ENCODE measurements at places on chromosomes 2 and 18.

DNA sequence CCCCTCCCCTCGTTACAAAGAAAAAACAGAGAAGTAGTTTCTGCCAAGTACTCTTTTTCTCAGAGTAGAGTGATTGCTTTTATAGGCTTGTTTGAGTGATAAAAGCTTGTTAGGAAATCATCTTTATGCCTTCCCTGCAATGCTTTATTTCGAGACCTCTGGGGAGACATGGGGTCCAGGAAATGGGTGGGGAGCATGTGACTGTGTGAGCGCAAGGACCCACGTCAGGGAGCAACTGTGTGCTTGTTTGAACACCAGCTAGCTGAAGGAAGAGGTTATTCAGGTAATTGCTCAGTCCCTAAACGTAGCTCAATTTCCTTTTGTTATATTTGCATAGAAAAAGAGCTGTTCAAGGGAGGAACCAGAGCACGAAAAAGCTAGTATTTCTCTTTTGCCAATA, 187.3 kb downstream of the FAM210A start:
- no peak for DNase-seq

- DNase-seq, result no peak
These were observed 319.1 kb downstream of the TRIB2 start for GRCh38 chr2:13035866-13036265.

DNA sequence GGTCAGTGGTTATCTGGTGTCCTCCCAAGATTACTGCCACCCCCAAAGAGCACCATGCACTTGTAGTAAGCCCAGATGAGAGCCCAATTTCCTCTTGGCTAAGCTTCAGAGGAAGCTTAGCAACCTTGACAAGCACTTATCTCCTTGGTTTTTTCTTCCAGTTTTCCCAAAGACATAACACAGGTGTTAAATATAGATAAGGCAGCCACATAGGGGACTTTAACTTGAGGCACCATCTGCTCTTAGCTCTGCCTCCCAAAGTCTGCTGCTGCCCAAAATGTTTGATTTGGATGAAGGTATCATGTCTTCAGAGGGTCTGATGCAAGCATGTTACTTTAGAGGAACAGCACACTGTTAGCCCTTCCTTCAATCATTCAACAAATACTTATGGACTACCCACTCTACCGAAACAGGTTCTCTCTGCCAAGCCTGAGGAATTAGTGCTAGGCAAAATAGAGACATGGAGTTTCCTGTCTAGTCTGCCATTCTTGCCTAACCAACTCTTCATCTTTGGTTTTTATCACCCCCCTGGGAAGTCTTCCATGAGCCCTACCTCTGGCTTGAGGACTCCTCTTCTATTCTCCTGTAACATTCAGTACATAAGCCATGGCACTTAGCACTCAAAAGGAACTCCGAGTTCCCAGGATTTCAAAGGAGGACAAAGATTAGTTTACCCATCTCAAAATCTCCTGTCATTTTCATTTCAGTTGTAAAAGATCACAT, 73.7 kb downstream of the SP3 start:
- DNase-seq, result no peak

DNA sequence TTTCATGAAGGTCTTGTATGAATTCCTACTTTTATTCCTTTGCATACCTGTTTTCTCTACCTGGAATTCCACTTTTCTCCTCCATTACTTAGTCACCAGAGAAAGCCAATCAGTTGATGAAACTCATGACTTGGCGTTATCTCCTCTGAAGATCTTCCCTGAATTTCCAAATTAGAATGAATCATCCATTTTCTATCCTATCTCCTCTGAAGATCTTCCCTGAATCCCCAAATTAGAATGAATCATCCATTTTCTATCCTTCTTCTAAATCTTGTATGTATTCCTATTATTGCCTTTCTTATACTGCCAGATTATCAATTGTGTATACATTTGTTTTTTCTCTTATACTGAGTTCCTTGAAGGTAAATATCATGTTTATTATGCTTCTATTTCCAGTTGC, 440.4 kb downstream of the CCDC85A start:
- DNase-seq, result peak; percentile 7

GRCh38 chr18:54147439-54147838, 77.0 kb downstream of the MBD2 start:
- no peak for DNase-seq

GRCh38 chr2:184534986-184535385, 63.3 kb upstream of the ZNF804A start:
- DNase-seq, result no peak

DNA sequence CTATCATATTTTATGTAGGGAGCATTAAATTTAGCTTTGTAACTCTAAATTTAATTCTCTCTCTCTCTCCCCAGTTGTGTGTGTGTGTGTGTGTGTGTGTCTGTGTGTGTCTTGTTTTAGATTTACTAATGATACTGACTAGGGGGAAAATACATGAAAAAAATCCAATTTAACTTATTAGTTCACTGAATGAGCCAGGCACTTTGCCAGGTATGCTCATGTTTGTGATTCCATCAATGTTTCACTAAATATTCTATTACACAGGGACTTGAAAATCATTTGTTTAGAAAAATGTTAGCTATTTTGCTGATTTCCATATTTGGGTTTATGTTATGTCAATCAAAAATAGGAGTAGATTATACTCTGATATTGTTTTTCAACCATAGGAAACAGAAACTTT, 203.7 kb upstream of the ZNF804A start:
- peak; percentile 1 for DNase-seq

- DNase-seq, result peak; percentile 51
These were observed 122.5 kb downstream of the FOXI3 start for GRCh38 chr2:88329815-88330603.

DNA sequence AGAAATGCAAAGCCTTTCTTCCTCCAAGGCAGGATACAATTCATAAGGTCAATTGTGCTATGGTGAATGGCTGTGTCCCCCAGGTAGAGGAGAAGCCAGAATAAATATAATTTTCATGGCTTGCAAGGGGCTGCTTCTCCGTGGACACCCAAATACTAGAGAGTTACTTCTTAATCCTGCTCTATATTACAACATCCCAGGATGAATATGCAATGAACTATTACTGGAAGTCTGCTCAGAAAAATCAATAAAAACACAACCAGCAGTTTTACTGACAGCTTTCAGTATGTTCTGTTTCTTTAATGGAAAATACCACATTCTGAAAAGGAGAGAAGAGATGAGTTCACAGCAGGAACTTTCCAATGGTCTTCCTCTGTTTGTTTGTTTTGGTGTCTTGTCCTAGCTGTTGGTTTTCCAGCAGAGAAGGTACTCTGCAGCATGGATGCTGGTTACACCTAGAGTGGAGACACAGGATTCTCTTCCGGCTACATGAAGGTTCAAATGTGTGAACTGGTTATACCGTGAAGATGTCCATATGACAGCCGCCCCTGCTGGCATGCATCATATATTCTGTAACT, 213.0 kb downstream of the PID1 start:
- peak; percentile 31 for DNase-seq

DNA sequence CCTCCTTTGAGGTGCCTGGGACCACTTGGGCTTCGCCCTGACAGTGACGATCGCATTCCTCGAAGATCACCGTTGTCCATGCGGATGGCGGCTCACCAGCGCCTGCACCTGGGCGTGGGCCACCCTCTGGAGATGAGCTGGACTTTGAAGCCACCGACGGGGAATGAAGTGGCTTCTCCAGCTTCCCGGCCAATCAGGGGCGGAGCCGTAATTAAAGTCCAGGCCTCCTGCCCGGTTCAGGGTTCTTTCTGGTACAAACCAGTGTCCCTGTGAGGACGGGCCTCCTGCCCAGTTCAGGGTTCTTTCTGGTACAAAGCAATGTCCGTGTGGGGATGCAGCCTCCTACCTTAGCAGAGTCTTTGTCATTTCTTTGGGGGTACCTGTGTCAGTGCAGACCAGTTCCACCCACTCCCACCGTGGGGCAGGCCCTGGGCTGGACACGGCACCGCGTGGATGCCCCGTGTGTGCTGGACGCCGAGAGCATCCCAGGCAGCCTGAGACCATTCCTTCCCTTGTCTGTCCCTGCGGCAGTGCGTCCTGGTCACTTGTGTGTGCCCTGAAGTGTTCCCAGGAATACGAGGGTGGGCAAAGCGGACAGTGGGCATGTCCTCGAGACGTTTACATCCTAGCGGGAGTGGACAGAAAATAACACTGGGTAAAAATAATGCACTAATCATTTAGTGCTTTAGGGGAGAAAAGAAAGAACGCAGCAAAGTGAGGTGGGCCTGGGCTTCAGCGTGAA, 55.0 kb downstream of the KCNG2 start:
- no peak for DNase-seq

DNA sequence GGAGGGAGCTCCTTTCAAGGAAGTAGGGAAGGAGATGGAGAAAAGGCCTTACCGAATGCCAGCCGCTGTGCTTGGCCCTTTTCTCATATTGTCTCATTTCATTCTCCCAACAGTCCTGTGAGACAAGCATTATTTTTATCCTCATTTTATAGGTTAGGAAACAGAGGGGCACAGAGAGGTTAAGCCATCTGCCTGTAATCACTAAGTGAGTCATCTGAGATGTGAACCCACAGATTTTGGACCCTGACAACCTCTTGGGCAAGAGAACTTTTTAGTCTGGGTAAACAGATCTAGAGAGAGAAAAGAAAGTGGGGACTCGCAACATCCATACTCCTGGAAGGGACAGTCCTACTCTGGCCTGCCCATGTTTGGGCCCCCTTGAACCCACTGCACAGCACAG, 91.7 kb upstream of the LCLAT1 start:
- DNase-seq, result no peak

DNA sequence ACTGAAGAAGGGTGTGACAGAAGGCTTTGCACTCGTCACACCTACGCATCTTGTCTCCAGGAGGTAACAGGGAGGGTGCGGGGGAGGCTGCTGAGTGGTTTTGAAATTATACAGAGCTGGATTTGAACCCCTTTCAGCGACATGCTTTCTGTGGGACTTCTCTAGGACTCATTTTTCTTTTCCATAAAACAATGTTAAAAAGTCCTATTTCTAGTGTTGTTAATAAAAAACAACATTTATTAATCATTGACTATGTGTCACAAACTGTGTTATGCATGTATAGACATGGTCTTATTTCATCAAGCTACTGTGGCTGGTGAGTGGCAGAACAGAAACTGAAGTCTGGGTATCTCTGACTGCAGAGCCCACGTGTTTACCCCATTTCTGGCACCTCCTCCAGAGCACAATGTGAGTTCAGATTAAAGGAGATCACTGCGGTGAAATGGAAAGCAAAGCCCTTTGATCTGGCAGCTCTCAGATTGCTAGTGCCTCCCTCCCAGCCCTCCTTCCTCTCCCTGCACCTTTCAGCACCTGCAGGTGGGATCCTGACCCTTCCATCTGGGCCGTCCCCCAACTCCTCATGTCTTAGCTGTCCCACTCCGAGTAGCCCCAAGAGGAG, 315.5 kb upstream of the MYT1L start:
- no peak for DNase-seq

DNA sequence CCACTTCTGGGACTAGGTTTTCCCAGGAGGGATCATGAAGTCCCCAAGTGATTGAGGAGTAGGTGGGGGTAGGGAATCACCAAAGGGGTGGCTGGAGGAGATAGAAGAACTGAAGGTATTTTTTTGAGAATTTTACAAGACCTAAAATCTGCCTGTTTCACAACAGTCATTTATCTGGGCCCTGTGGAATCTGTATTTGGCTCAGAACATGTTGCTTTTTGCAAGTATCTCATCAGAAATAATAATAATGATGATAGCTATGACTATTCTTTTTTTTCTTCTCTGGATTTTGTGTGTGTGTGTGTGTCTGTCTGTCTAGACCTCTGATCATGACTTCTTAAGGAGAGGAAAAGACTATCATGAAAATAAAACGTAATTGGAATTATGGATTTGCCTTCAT, 13.9 kb downstream of the STON1 start:
- no peak for DNase-seq

DNA sequence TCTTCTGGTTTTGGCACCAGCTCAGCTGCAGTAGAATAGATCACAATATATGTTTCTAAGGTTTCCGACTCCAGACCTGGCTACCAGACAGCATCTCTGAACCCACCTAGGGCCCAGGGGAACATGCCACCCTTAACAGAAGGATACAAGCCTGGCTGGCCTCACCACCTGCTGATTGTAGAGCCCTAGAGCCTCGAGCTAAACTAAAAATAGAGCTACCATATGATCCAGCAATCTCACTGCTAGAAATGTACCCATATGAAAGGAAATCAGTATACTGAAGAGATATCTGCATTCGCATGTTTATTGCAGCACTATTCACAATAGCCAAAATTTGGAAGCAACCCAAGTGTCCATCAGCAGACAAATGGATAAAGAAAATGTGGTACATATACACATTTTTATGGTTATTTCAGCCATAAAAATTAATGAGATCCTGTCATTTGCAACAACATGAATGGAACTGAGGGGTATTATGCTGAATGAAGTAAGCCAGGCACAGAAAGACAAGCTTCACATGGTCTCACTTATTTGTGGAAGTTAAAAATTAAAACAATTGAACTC, 242.4 kb upstream of the SLC39A10 start:
- no peak for DNase-seq

DNA sequence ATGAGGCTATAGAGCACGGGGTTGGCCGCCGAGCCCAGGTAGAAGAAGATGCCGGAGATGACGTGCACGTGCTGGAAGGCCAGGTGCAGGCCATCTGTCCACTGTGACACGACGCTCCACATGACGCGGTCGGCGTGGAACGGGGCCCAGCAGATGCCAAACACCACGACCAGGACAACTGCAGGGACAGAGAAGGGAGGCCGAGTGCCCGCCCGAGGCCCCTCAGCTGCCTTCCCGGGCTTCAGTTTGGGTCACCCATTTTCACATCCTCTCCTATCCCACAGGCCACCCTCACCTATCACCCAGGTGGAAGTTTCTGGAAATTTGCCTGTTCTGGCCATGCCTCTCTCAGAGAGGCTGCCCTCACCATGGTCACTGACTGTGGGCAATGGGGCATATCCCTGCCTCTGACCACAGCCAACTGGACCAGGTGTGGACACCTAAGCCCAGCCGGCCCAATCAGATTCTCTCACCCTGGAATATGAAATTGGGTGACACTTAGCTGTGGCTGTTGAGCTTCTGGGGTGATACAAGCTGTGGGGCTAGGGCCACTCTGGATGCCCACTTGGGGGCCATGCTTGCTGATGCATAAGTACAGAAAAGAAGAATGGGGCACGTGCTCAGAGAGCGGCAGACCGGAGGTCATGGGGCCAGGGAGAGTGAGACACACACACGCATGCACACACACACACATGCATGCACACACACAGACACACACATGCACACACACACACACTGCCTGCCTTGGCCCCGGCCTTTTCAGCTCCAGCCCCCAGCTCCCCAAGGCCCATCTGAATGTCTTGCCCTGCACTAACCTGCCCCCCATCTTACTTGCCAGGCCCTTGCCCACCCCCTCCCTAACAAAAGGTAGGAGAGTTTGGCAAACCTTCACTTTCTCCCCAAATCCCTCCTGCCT, 4.7 kb downstream of the NMUR1 start:
- DNase-seq, result no peak

- DNase-seq, result no peak
These were observed 10.0 kb downstream of the SH3RF3 start for GRCh38 chr2:109139002-109139401.

- peak; percentile 72 for DNase-seq
These were observed 10.5 kb downstream of the SCN9A start for GRCh38 chr2:166365239-166365638.

- peak; percentile 2 for DNase-seq
These were observed 264.1 kb downstream of the TRIB2 start for GRCh38 chr2:12980817-12981216.

- no peak for DNase-seq
These were observed 138.6 kb downstream of the ALK start for GRCh38 chr2:29782549-29783458.

- DNase-seq, result no peak
These were observed 5.8 kb upstream of the CTDSP1 start for GRCh38 chr2:218393750-218394290.

GRCh38 chr2:37586663-37587317, 84.7 kb downstream of the CDC42EP3 start:
- DNase-seq, result no peak

Data from trophoblast cell (in vitro differentiated cells and primary cell).